ENCODE measurements at places on chromosomes 5 and 9. TPM values are rescaled to one million over a fixed set of nuclear protein-coding genes. Genes with fewer than 3 reads are reported as not detected.

ZNF367 gene
- 2.8 TPM for total RNA-seq

CAMLG gene
- total RNA-seq, result 66.0 TPM

FGD3 gene
- total RNA-seq, result not detected

ZNF354C gene
- 8.4 TPM for total RNA-seq

CD180 gene
- total RNA-seq, result not detected
